Left colon (tissue), 2 donors: ENCODE measurements at places on chromosomes 11 and 22.

DNA sequence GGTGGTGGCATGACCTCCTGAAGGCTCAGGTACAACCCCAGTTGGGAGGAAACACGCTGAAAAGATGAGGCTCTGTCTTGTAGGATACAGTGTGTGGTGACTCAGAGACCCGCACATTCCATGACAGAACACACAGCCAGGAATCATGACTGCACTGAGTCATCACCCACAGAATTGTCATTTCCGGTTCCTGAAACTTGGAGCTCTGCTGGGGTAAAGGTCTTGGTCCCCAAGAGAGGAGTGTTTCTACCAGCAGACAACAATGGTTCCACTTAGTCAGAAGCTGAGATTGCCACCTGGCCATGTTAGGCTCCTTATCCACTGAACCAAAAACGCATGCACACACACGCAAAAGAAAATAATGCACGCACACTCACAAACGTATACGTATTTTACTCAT is 31.5 kb upstream of the CYB5R3 start:
- no peak for DNase-seq

- DNase-seq: peak; percentile 51
Observed at GRCh38 chr11:130124096-130124495, 35.5 kb upstream of the ST14 start.

- DNase-seq: peak; percentile 61
Observed at GRCh38 chr22:26981541-26981940, 324.2 kb downstream of the MIAT start.

- no peak for DNase-seq
Observed at GRCh38 chr11:46694072-46694471, 6.3 kb downstream of the ARHGAP1 start.

- no peak for DNase-seq
Observed at GRCh38 chr11:31690041-31690440, 121.1 kb downstream of the PAX6 start.

DNA sequence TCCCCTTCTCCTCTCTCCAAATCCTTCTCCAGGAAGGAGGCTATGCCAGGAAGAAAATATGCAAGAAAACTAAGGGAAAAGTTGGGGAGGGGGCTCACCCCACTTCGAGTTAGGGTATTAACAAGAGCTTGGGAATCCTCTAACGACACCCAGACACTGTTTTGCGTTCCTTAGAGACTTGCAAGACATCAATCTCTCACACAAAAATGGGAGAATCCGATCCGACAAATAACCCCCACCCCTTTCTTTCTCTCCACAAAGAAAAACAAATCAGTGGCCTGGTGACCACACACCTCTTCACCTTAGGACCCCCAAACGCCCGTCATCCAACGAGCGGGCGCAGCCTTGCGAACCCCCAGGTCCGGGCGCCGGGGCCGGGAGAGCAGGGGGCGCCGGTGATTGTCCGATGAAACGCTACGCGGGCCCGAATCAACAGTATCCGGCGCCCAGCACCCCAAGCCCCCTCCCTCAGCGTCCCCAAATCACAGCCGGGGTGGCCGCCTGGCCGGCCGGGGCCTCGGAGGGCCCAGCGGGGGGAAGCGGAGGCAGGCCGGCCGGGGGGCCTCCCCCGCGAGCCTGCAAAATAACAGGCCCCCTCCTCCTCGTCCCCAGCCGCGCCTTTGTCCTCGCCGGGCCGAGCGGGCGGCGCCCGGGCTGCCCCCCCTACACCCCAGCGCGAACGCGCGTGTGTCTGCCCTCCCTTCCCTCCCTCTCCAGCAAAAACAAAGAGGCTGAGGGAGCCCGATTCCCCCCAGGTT is 690 bp downstream of the CSNK1E start:
- DNase-seq: peak; percentile 63

DNA sequence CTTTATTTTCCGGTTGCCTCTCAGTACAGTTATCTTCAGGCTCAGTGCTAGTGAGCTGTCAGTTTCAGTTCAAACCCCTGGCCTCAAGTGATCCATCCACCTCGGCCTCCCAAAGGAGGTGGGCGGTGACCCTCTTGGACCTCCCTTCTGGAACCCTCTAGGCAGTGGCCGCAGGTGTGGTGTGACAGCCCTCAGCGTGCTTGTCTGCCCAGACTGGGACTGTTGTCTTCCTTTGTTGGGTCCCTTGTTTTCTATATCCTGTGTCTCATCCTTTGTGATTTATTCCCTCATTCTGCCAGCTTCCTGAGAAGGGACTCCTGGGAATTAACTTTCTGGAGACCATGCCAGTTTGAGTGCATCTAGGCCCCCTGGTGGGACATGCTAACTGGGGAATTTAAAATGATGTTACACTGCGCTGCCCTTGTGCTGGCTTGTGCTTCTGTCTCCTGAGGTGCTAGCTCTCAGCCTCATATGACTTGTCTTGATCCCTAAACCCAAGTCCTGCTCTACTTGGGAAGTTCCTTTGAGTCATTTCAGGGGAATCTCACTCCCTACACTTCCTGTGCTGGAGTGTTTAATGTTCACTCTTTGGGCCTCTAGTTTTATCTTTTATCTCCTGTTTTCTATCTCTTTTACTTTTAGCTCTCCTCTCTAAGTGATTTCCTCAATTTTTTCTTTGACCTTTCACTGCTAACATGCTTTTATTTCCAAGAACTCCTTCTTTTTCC is 19.4 kb downstream of the MED15 start:
- no peak for DNase-seq

DNA sequence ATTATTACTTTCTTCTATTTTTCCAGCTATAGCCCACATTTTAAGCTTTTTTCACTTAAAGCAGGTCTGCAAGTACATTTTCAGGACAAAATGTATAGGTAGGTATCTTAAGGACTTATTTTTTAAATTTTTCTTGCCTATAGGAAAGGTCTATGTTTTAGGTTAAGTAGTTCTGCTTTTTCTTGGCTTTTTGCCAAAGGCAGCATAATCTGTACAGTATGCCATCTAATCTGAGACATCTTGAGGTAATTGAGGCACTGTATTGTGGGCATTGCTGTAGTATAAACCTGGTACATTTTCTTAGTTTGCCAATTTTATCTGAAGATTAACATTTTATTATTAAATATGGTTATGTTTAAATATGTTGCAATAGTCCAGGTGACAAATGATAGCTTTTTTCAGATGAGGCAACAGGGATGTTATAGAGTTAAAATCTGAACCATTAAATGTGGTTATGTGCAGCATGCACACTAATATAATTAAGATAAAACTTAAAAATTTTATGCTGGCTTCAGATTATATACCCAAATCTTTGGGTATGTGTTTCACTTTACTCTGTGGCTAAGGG is 42.9 kb downstream of the QSER1 start:
- DNase-seq: no peak

GRCh38 chr22:33401291-33401690 is 343.1 kb upstream of the SYN3 start:
- no peak for DNase-seq

- no peak for DNase-seq
Observed at GRCh38 chr22:44108806-44109385, 71.8 kb upstream of the PARVG start.

DNA sequence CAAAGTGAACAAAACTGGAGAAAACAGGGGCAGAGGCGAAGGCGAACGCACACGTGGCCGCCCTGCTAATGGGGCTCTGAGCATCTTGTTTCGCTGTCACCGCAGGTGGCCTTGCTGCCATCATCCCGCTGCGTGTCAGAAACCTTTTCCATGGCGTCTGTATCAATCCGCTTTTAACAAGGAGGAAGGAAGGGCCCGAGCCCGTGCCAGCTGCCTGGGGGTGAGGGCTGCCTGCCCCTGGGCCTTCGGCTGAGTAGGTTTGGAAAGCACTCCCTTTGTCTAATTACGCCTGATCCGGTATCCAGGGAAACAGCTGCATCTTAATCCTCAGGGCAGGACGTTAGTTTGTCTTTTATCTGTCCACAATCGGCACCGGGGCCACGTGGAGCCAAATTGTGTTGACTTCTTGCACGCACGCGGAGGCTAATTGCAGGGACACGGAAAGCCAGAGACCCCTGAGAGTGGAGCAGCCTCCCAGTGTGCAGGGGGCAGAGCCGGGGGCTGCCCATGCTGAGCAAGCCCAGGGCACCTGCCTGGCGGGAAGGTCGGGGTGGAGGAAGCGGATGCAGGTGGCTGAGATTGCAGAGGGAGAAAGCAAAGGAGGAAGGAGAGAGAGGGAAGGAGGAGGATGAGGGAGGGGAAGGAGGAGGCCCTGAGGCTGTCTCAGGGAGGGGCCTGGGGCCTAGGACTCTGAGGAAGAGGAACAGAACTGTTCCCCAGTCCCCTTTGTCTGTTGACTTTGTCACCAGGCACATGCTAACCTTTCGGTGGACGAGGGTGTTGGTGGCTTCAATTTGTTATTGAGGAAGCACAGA is 19.2 kb upstream of the TH start:
- DNase-seq: no peak

DNA sequence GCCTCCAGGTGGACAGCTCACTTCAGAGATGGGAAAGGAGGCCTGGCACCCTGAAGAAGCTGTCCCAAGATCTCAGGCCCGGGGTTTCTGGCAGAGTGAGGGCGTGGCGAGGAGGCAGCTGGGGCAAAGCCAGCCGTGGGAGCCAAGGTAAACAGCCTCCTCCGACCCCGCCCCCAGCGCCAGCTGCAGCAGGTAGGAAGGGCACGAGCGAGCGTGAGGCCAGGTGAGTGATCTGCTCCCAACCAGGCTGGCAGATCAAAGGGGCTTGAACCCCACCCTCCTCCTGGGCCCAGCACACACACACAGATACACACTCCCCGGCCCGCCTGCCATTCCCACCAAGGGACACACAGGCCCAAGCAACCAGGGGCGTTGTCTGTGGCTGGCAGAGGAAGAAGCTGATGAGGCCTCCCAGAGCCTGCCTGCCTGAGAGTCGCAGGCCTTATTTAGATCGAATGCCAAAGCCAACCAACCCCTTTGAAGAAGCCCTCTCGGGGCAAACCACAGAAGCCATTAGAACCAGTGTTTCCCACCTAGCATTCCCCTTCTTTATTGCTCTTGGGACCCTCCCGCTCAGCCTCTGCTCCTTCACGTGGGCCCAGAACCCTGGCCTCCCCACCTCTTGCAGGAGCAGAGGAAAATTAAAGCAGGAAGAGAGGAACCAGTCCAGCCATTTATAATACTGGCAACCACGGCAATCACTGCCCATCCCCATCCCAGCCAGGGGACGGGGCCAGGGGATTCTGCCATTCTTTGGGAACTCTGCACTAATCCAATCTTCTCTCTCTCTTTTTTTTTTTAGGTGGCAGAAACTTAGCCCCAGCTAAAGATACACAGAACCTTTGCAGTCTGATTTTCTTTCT is 5.0 kb downstream of the PDGFB start:
- peak; percentile 89 for DNase-seq

GRCh38 chr11:128595775-128596174 is 8.4 kb upstream of the ETS1 start:
- DNase-seq: no peak

DNA sequence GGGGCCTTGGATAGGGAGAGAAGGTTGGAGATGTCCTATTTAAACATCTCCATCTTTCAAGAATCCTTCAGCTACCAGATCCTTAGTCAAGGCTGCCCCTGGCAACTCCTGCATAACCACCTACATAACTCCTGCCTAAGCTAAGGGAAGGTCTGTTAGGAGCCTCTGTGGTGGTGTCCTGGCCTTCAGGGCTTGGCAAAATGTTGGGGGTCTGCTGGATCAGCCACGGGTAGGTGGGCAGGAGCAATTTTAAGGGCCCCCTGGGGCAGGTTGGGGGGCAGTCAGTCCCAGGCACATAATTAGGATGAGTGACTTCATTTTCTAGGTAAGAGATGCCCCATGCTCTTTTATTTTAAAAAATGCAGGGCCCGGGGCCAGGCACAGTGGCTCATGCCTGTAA is 25.9 kb downstream of the USH1C start:
- no peak for DNase-seq

DNA sequence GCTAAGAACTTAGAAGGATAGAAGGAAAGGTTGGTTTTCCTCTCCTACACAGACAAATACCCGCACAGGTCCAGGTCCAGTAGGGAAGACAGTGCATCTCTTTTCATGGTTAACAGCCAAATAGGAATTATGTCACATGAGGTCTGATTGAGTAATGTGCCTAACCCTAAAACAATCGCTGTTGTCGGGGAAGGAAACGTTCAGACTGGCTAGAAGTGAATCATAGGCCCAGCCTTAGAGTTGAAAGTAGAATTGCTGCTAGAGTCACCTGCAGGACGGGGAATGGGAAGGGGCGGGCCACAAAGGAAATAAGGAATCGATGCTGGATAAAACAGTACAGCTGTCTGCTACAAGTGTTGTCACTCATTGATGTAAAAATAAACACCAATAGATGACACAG is 12.4 kb upstream of the HTATIP2 start:
- no peak for DNase-seq

DNA sequence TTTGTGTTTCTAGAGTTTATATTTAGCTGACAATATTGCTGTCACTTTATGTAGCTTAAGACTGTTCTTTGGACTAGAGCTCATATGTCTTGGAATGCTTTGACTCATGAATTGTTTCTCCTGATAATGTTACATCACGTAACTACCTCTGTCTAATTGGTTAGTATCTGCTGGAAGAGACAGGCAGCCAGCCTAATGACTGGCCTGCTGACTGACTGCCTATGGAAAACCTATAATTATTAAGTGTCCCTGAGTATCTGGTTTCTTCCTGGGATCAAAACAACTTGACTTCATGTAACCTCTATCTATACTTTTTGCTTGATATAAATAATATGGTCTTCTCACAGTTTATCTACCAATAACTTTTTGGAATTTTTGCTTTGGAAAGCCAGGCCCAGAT is 9.4 kb downstream of the SOX6 start:
- no peak for DNase-seq

GRCh38 chr11:95829580-95830259 is 39.4 kb downstream of the CEP57 start:
- no peak for DNase-seq

DNA sequence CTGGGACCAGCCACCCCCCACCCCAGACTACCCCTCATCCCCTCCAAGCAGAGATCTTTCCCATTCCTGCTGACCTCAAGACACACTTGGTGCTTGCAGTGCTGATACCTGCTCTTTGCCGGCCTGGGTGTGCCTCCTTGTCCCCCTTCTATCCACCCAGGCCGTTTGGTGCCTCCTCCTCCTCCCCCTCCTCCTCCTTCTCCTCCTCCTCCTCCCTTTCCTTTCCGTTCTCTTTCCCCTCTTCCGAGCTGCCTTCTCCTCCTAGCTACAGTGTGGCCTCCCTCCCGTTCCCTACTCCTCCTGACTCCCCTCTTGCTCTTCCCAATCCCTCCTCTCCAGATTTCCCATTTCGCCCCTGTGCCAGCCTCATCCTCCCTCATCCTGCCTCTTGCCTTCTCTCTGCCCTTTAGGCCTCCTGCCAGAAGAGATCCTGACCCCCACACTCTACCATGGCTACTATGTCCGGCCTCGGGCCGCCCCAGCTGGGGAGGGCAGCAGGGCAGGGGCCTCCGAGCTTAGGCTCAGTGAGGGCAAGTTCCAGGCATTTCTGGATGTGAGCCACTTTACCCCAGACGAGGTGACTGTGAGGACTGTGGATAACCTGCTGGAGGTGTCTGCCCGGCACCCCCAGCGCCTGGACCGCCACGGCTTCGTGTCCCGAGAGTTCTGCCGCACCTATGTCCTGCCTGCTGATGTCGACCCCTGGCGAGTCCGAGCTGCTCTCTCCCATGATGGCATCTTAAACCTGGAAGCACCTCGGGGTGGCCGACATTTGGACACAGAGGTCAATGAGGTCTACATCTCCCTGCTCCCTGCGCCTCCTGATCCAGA is 712 bp downstream of the HSPB2 start:
- DNase-seq: no peak

GRCh38 chr22:16717699-16718558 is 107.3 kb downstream of the XKR3 start:
- no peak for DNase-seq
